SK-N-SH (cell line): ENCODE measurements at places on chromosomes 7 and 10. TPM values are rescaled to one million over a fixed set of nuclear protein-coding genes. Genes with fewer than 3 reads are reported as not detected.

DNA sequence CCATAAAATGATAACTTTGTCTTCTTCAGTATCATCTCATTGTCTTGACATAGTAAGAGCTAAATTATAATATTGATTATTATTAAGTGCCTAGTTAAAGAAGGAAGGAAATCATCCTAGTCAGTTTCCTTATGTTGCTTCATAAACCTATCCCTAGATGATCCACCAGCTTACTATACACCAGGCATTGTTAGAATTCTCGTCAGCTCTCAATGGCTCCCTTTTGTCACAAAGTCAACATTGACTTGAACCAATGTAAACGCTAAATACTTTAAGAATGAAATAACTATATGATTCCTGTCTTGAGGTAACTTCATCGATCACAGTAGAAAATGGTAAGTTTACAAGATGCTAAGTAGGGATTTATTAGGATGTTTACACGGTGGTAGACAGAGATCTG, 1162.9 kb downstream of the CNTNAP2 start:
- DNase-seq = no peak

GRCh38 chr10:21289961-21290360, 235.5 kb downstream of the SKIDA1 start:
- no peak for DNase-seq

DNA sequence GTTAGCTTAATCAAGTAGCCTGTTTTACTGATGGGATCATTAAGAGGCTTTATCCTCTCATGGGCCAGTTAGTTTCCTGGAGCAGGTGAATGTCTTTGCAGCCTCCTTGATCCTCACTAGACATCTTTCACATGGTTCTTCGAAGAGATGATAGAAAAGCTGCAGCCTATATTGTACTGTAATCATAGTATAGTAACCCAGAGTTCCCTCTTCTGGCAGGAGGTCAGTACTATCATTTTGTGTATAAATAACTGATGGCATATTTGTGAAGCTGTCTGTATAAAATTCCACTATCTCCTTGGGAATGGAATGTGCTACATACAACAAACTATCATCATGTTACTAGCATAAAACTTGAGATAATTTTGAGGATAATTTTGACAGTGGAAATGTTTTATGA, 123.8 kb upstream of the PRPS1L1 start:
- DNase-seq = peak; percentile 12

Gene FRAT2
- polyA plus RNA-seq = 2.3 and 2.4 TPM in 2 replicates

DNA sequence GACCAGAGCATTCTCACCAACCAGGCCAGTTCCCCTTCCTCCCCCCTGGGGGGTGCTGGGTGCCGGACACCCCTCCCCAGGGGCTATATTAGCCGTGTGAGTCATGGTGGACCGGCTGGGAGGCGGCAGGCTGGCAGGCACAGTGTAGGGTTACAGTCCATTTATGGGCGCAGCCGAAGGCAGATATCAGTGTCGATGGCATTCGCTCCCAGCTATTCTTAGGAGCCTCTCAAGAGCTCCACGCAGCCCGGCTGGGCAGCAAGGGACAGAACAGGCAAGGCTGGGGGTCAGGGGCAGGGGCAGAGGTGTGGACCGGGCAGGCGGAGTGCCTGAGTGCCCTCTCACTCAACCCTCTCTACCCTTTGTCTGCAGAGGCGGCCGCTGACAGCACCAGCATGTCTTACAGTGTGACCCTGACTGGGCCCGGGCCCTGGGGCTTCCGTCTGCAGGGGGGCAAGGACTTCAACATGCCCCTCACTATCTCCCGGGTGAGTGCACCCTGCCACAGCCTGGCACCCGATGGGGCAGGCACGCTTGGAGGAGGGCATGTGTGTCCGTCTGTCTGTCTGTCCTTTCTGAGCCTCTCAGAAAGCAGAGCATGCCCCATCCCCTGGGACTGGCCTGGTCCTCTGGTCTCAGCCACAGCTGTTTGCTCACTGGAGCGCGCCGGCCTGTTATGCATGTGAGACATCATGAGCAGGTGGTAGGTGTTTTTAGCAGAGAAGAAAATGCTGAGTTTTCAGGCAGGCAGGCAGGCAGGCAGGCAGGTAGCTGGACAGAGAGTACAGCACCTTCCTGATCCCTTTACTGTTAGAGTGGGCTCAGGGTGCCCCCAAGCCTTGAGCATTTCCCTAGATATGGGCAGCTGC, at the start of gene LDB3:
TSS of gene LDB3 (plus strand) at position 215 of the 869 bp plus-strand sequence. CDS start at position 396, 181 bp downstream.
- peak; percentile 65 for DNase-seq

GRCh38 chr10:64813391-64813790, 1292.2 kb downstream of the REEP3 start:
- DNase-seq = no peak

- no peak for DNase-seq
Observed at GRCh38 chr10:78904196-78904595, 164.6 kb upstream of the ZMIZ1 start.

DNA sequence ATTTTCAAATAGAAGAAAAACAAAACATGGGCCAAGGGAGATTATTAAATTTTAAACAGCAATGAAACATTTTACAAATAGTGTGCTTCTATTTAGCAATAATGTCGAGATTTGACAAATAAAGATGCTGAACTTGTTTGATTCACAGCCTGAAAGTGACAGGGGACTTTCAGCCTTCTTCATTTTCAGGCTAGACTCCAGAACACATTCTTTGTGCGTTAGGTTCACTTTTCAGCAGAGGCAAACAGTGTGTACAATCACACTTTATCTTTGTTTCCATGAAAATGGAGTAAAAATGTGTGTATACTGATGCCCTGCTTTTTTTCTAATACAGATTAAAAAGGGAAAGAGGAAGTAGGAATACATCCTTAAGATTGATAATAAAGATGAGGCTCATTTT, 35.6 kb downstream of the FAM171A1 start:
- no peak for DNase-seq

GRCh38 chr7:100446040-100446439, 9.7 kb upstream of the PPP1R35 start:
- DNase-seq = no peak

Gene SPDYE16
- polyA plus RNA-seq = 0.10 TPM in 1 of 2 replicates, not detected in the other

Gene COL17A1
- polyA plus RNA-seq = 0.06 and 0.12 TPM in 2 replicates

GRCh38 chr7:44048031-44048795, 3.7 kb downstream of the DBNL start:
- no peak for DNase-seq

Gene SP4
- 1.1 and 1.5 TPM in 2 replicates for polyA plus RNA-seq

DNA sequence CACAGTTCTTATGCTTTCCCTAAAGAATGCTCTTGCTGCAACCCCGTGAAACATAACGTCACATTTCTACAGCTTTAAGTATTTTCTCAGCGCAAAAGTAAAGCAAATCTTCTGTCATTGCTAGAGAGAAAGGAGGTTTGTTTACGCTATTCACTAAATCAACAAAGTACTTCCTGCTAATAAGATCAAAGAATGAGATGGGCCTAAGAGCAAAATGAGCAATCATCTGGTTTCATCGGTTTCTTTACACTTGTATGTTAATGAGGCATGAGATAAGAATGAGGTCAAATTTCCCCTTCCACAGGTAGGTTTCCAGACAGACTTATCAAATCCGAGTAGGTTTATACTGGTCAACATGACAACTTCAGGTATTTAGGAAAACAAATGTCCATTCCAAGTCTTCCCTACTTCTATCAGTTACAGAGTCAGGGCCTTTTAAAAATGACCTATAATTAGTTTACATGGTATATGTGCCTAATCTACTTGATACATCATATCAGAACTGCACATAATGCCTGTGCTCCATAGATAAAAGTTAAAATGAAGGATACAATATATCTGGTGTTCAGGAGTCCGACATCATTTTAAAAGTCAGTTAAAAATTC, 8.4 kb downstream of the USP6NL start:
- no peak for DNase-seq

DNA sequence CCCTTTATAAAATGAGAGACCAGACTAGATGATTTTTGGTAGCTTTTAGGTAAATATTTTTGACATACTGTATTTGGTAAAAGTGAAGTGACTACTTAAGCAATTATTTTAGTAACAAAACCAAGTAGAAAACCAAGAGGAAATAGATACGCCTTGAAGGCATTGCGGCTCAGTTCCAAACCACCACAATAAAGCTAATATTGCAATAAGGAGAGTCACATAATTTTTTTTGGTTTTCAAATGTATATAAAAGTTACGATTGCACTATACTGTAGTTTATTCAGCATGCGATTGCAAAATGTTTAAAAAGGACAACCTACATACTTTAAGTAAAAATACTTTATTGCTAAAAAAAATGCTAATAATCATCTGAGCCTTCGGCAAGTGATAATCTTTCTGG, 581.7 kb upstream of the POT1 start:
- DNase-seq = no peak

Gene UNC5B
- polyA plus RNA-seq = 12.2 and 13.8 TPM in 2 replicates
